ENCODE measurements at places on chromosomes 7 and 10.

- DNase-seq, result no peak
Observed at GRCh38 chr7:147196481-147196880, 1079.9 kb downstream of the CNTNAP2 start.

GRCh38 chr10:43404704-43405084 lies 4.3 kb downstream of the HNRNPF start:
- DNase-seq, result no peak

DNA sequence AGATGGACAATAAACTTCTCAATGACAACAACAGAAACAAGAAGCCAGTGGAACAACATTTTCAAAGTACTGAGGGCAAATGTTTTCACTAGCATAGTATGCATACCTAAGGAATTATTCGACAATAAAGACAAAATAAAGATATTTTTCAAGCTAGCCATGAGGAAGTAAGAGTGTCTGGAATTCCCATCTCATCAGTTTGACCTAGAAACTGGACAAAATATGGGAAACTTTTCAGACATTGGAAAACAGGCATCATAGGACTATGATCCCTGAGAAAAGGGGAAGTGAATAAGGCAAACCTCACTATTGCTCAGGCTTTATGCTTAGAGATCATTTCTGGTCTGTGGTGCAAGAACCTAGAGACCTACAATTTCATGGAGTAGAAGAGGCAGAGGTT lies 86.3 kb downstream of the OAT start:
- no peak for DNase-seq

DNA sequence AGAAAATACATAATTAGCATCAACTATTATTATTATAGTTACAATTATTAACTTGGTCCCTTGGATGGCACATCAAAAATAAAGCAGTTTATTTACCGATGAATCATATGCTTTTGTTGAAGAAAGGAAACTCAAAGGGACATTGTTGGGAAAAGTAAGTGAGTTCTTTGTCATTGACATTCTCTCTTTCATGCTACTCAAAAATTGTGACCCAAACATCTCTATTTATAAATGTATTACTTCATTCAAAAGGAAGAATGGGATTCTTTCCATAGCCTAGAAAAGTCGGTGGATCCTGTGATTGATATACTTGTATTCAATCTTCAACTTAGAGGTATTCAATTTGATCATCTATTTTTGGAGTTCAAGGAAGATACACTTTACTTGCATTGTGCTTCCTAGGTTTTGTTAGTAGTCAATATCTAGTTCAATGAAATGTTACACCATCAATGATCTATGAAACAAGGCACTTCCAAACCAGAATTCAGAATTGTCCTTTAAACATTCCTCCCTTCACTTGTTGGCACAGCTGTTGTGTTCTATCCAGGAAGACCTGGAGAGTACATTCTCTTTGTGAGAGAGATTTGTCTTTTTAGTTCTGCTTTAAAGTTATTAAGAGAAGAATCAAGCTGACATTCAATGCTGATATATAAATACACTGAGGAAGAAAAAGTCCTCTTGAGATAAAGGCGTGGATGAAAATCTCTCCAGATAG lies 235.2 kb downstream of the TMEM26 start:
- DNase-seq, result no peak

DNA sequence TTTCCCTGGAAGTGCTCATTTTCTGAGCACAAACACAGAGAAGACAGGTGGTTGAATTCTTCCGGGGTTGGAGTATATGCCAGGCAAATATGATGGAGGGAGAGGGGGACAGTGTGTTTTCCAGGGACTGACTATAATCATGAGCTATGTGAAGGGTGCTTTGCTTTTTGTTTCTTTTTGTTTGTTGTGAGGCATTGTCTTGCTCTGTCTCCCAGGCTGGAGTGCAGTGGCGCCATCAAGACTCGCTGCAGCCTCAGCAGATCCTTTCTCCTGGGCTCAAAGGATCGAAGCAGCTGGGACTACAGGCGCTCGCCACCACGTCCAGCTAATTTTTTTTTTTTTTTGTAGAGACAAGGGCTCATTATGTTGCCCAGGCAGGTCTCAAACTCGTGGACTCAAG lies 47.3 kb upstream of the CPN1 start:
- no peak for DNase-seq

GRCh38 chr10:79321951-79322350 lies 25.3 kb upstream of the PPIF start:
- no peak for DNase-seq

DNA sequence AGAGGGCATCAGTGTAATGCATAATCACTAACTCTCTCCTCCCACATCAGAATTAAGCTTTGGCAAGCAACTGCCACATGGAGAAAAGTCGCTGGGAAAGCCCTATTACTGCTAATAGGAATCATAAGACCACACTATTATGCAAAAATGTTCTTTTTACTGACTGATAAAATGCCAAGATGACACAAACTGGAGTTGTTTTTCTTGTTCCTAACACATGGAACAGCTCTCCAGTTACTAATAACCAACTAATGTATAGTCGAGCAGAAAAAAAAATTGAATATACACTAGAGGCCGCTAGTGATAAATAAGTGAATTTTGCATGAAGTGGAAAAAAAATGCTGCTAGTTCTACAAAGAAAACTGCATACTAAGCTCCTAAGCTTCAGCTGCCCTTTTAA lies 165.6 kb downstream of the TPK1 start:
- DNase-seq, result no peak

DNA sequence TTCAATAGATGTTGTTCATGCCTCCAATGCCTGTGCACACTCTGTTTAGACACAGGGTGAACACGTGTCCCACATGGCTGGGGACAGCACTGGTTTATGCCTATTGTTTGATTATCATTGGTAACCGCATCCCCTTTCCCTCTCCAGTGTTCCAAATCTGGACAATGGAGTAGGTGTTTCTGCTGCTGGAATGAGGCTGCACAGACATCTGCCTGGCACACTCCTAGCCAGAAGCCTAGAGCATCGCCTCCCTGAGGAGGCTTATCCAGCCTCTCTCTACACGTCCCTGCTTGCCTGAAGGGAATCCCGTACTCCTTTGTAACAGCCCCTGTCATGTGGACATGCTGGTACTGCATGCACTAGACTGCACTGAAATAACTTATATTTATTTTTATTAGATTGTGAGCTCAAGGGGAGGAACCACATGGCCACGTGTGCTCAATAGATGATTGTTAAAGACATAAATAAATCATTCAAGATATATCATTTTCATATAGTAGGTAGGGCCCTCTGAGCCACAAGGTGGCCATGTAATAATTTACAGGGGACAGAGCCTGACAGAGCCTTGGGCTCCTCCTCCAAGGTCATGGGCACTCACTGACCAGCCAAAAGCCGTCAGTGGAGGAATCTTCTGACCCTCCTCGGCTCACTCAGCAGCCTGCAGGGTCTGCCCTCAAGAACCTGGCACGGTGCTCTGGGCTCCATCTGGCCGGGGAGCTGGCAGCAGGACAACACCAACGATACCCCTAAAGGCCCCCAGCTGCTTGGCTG lies 310.9 kb upstream of the ZNF32 start:
- DNase-seq, result no peak
